ENCODE measurements at places on chromosomes 5 and 9.

- DNase-seq = no peak
These were observed 521.9 kb downstream of the TLE4 start for GRCh38 chr9:80093695-80094094.

DNA sequence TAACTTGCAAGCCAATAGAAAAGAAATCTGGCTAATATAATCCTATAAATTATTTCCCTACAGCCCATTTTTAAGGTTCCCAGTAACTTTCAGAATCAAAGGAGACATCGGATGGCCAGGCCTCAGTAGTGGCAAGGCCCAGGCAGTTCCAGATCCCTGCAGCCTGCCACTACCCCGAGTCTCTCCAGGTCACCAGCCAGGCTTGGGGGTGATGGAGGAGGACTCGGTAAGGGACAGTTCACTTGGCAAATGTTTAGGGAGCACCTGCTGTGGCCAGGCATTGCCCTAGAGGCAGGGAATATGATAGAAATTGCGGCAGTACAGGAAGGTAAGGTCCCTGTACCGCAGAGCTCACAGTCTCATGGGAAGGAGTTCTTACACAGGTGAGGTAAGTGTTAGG is 15.2 kb upstream of the LTC4S start:
- DNase-seq = no peak

DNA sequence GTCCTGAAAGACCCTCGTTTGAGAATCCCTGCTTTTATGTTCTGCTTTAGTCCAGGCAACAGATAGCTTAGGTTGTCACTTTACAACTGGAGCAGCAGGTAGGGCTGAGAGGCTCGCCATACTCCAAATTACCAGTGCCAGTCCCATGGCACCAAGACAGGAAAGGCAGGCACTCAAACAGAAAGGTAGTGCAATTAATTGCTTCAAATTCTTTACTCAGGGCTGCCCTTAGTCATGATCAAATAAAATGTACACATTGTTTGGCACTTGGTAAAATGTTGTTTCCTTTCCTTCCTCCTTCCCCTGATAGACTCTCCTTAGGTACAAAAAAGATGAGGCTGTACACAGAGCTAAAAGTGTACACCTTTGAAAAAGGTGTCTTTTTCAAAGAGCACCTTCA is 115.8 kb upstream of the CCDC152 start:
- no peak for DNase-seq

GRCh38 chr9:16625811-16626210 is 244.7 kb downstream of the BNC2 start:
- DNase-seq = peak; percentile 60

GRCh38 chr5:173963867-173964441 is 25.0 kb upstream of the C5orf47 start:
- no peak for DNase-seq

DNA sequence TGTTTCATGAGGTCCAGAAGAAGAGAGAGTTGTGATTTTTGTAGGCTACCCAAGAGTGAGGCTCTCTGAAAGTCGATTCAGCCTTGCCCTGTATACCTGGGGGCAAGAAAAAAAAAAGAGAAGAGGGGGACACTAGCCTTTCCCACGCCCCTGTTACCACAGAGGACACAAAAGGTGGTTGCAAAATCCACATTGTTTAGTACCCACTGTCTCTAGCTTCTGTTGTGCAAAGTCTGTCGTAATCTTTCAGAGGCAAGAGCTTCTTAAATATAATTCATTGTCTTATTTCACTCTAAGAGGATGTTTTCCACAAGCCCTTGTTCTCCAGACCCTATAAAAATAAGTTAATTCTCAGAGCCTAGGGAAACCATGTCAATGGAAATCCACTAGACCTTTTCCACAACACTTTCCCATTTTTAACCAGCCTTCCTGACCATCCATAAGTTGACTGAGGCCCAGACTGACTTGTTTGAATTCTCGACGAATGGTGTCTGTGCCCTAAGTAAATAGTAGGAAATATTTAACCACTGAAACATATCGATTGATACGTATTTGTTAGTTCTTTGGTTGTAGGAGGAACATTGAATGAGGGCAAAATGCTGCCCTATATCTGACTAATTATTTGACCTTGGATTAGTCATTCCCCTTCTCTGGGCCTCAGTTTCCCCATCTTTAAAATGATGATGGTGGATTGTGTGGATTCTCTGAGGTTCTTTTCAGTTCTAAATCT is 182.7 kb downstream of the PAPPA start:
- no peak for DNase-seq

Measured in ACHN (cell line).